Ammon's horn (tissue), 1 donor: ENCODE measurements at places on chromosomes 3 and 15.
A peak's percentile ranks its signal among the peaks of the same experiment; 100 is the strongest.

DNA sequence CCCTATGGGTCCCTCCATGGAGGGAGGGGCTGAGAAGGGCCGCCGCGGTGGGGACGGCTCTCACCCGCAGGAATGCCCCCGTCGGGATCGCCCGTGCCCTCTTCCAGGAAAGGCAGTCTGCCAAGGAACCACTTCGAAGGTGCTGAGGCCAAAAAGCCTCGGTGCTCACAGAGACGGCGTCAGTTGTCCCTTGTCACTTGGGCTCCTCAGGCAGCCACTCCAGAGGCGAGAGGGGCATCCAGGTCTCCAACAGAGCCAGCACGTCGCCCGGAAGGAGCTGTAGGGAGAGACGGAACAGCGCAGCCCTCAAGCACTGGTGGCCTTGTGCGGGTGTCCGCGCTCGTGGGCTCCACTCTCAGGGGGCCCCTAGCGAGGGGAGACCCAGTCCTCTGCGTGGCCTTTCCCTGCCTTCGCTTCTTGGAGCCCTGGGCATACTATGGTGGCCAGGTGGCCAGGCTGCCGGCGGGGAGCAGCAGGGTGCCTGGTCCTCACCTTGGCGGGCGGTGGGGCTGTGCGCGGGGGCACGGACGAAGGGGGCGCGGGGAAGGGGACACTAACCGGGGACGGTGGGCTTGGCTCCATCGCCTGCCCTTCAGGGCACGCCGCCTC, 994 bp downstream of the MESP1 start:
- DNase-seq = no peak

GRCh38 chr3:51947215-51947900, 5.2 kb downstream of the PARP3 start:
- DNase-seq = no peak

GRCh38 chr3:66437341-66437929, 63.4 kb downstream of the LRIG1 start:
- no peak for DNase-seq

GRCh38 chr15:31171731-31172130, 70.2 kb upstream of the TRPM1 start:
- DNase-seq = no peak

DNA sequence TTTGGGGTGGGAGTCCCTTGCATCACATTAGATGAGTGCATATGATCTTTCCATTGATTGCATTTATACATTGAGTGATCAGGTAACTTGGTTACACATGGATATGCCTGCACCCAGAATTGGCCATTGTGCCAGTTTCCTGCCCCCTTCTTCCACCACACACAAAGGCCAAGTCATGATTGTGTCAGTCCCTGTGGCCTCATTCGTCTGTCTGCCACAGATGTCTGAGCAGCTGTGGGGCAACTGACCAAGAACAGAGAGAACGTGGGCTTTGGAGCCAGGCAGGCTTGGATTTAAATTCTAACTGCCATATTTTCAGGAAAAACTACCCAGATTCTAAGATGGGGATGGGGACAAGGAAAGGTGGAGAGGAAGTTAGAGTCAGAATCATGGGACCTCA, 27.0 kb downstream of the CCNL1 start:
- peak; percentile 93 for DNase-seq
